Activated T-cell treated with anti-CD3 and anti-CD28 coated beads for 4 hours (primary cell): ENCODE measurements at places on chromosomes 1 and 21.

DNA sequence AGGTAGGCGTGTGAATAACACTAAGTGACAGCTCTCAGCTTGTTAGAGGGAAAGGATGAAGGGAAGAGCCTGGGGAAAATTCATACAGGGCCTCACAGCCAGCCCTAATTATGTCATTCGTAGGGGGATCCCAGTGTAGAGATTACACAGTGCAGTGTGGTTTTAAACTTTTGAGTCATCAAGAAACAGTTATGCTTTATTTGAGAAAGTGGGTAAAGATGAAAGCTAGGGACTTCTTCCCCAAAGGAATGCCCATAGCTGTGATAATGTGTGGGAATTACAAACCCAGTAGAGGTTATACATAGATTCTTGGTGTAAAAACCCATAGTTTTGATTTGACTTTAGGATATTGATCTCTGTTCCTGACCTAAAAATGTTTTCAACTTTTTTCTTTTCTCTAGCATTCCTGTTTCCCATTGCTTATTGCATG is 1.9 kb downstream of the TTF2 start:
- DNase-seq = no peak

- DNase-seq = no peak
These were observed 77.0 kb downstream of the PGM1 start for GRCh38 chr1:63670164-63670563.

- DNase-seq = no peak
These were observed 5.5 kb downstream of the SCNN1D start for GRCh38 chr1:1285611-1286311.

GRCh38 chr1:226314055-226314454 is 5.1 kb upstream of the LIN9 start:
- DNase-seq = no peak

- no peak for DNase-seq
These were observed 3.8 kb downstream of the DR1 start for GRCh38 chr1:93349231-93350135.
